ENCODE measurements at places on chromosomes 16 and 17.
A peak's percentile ranks its signal among the peaks of the same experiment; 100 is the strongest.

GRCh38 chr17:29120433-29120832 lies 59.8 kb downstream of the MYO18A start:
- DNase-seq, result no peak

GRCh38 chr17:27379888-27380533 lies 76.2 kb upstream of the KSR1 start:
- no peak for DNase-seq

DNA sequence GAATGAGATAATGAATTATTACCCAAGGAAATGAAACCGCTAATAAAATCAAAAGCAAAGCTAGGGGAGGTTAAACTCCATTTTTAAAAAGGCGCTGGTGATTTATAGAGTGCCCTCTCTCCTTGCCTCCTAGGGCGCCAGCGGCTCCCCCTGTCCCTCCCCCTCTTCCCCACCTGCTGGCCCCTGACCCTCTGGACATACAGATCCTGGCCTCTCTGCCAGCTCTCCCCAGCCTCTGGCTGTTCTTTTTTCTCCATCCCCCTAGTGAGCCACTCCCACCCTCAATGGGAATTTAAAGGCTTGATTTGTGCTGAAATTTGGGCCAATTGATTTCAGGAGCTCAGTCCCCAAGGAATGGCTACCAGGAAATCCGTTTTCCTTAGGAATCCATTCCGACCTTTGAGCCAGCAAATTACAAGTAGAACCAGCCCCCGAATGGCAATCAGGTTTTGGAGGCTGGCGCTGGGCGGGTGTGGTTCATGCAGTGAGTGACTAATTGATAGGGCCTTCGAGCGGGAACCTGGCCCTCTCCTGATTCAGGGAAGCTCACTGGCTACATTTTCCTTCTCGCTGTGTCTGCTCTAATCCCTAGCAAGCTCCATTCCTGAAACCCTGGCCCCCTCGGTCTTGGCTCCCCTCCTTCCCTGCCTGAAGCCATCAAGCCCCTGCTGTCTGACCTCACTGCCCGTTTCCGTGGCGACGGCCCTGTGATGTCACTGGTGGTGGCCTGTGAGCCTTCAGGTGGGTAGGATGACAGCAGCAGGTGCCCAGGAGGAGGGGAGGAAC lies 141.9 kb upstream of the SDK2 start:
- DNase-seq, result no peak

- DNase-seq, result no peak
These were observed 179.0 kb downstream of the PMP22 start for GRCh38 chr17:15085890-15086677.

- DNase-seq, result peak; percentile 70
These were observed 6.7 kb downstream of the RUNDC3A start for GRCh38 chr17:44314869-44315661.

DNA sequence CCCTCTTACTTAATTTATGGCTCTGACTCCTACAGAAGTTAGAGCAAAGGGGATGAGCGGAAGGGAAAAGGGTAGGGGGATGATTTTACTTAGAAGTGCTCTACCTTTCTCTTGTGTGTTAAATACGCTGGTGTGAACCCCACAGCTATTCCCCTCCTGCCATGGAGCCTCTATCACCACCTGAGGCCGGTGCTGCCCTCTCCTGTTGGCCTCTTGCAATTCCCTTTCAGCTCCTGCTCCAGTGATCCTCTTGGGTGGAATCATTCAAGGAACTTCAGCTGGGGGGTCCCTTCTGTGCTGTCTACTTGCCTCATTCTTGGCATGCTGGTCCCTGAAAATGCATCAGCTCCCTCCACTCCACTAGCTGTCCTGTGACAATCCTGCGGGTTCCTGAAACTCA lies 41.8 kb upstream of the CDH8 start:
- no peak for DNase-seq

DNA sequence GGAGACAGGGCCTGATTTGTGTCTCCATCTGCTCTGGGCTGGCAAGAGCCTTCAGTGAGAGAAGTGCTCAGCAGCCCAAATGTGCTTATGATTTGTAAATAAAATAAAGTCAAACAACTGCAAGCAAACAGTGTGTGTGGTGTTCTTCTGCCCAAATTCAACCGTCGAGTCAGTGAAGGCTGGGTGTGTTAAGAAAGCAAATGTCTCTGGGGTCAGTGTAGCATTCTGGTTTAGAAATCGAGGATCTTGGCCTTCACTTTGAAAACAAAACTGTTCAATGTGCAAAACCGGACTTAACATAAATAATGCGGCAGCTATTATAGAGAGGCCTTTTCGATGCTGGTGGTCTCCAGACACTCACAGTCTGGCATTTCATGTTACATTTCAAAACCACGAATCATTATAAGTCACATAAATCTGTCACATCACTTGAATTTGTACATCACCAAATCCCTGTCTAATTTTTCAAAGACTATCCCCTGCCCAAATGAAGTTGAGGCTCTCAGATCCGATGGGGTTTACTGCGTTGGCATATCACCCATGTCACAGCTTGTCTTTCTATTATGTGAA lies 158.6 kb upstream of the MYOCD start:
- no peak for DNase-seq

- no peak for DNase-seq
These were observed 301.8 kb upstream of the MAF start for GRCh38 chr16:79902351-79902750.

DNA sequence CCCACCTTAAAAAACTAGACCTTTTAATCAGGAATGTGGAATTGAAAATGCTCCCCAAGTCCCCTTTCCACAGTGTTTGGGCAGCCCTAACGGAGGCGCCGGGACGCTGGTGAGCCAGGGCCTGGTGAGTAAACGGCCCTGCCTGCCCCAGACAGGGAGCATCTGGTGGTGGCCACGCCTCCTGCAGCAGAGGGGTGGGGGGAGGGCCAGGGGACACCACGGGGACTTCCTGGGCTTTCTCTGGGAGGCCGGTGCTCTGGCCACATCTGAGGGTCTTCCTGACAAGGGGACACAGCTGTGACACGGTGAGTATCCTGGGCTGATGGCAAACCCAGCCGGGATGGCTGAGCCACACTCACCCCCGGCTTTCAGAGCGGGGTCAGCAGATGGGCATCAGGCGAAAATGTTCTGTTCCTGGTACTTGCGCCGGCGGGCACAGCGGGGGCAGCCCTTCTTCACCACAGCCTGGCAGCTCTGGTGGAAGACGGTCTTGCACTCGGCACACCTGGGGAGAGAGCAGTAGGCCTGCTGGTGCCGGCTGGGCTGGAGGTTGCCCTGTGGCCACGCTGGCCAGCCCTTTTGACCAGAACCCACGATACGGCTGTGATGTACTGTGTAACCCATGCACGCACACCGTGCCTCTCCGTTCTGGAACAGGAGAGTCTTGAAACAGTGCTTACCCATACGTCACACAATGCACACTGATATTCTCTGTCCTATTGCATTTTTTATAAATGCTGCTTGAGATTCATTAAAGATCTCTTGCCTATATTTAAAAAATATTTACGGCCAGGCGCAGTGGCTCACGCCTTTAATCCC lies 5.0 kb upstream of the ARHGAP27 start:
- DNase-seq, result no peak

- no peak for DNase-seq
These were observed 360.7 kb downstream of the PMP22 start for GRCh38 chr17:14904386-14904785.

Data from GM10248 (cell line).